ENCODE measurements at places on chromosomes 1 and 21. TPM values are rescaled to one million over a fixed set of nuclear protein-coding genes. Genes with fewer than 3 reads are reported as not detected.

Gene NUDT4B
- total RNA-seq, result 3.2 TPM

Gene OR2L3
- total RNA-seq, result not detected

Gene AMIGO1
- 3.5 TPM for total RNA-seq

Gene CHD1L
- total RNA-seq, result 30.8 TPM

Gene TENT5C
- 42.5 TPM for total RNA-seq

Gene ARHGAP30
- total RNA-seq, result 7.9 TPM

DNA sequence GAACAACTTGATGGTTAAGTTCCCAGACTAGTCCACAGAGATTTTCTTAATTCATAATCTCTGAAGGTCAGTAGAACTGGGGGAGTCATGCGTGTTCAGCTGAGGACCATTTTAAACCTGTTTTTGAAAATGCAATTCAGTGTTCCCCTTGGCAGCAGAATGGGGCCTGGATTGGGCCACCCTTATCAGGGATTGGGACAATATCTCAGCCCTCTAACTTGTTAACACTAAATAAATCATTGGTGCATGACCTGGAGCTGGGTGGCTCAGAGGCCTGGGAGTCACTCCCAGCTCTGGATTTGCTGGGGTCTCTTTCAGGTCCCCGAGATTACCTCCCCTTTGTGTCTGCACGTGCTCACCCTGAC lies 55.3 kb downstream of the MRPS6 start:
- no peak for DNase-seq

- no peak for DNase-seq
These were observed 28.4 kb downstream of the PRRC2C start for GRCh38 chr1:171513743-171514142.

DNA sequence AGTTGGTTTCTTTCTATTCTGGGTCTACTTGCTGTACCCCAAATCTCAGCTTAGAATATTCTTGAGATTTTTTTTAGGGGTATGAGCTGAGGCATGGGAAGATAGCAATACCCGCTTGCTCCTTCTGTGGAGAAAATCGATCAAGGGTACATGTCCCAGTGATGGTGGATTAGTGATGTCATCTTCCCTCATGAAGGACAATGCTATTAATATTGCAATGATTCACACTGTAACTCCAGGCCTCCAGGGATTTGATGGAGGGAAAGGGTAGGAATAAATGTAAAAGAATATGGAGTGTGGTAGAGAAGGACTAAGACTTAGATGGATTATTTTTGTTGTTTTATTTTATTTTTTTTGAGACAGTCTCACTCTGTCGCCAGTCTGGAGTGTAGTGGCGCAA lies 47.4 kb downstream of the XCL1 start:
- no peak for DNase-seq

- DNase-seq, result no peak
These were observed 230.9 kb downstream of the DUSP10 start for GRCh38 chr1:221510793-221511503.

DNA sequence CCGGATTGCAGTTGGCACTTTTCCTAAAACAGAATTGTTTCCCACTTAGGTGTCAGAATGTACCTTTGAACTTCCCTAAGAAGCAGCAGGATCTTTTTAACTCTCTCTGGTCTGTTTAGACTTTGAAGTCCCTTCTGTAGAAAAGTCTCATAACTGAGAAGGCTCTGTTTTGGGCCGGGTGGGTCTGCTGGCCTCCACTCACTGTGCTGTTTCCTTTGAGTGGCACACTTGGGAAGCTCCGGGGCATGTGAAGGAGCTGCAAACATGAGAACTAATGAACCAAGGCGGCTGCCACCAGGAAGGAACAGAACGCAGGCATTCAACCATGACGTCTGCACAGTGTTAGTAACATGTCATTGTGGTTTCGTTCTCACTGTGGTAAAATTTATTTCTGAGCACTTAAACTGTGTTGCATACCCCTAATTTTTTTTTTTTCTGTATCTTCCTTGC lies 19.5 kb upstream of the NCMAP start:
- no peak for DNase-seq

DNA sequence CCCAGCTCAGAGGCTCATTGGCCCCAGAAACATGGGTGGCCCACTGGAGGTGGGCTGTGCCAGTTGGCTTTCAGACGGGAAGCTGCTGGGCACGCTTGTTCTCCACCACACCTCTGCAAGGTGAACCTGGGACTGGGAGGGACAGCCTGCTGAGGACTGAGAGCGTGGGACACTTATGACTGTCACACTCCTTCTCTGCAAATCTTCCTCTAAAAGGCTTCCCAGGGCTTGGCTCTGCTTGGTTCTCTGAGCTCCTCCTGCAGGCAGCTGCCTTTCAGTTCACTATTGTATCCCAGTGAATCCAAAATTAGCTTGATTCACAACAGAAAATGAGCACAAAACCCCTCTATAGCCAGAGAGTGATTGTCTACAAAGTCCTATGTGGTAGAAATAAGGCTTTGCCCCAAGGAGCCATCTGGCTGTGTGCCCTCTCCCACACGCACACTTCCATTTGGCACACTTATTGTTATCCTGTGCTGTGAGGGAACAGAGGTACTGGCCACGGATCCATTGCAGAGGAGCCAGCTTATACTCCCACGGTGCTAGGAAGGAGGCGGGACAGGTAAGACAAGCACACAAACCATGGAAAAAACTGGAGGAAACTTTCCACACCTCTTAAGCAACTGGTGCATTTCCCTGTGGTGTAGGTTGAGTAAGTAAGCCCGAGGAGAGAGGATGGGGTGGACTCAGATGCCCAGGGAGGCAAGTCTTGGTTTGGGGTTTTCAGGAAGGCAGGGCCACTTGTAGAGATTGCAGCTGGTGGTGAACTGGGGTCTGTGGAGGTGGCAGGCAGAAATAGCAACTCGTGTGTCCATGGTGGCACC lies 18.9 kb upstream of the BTG2 start:
- no peak for DNase-seq

DNA sequence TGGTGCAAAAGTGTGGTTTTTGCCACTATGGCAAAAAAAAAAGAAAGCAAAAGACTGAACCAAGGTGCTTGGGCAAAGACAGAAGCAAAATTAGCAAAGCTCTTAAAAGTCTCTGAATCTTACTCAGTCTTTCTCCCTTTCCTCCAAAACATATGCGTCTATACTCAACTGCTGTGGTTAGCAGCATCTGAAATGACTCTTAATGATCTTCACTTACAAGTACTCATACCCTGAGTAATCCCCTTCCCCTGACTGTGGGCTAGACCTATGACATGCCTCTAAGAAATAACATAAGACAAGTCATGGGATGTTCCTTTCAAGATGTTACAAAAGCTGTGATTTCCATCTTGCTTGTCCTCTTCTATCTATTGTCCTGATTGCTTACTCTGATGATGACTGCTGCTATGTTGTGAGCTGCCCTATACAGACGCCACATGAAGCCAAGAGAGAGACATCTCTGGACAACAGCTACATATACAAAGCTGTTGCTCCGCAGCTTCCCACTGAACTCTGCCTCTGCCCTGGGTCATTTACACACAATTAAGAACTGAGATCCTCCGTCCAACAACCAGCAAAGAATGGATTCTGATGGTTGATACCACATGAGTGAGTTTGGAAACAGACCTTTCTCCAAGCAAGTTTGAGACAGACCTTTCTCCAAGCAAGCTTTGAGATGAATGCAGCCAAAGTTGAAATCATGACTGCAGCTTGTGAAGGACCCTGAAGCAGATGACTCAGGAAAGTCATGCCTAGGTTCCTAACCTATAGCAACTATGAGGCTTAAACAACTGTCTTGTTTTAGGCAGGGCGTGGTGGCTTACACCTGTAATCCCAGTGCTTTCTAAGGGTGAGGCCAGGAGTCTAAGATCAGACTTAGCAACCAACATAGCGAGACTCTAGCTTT lies 55.2 kb downstream of the PUM1 start:
- no peak for DNase-seq

GRCh38 chr21:34517491-34518245 lies 5.7 kb upstream of the KCNE1 start:
- DNase-seq, result no peak

DNA sequence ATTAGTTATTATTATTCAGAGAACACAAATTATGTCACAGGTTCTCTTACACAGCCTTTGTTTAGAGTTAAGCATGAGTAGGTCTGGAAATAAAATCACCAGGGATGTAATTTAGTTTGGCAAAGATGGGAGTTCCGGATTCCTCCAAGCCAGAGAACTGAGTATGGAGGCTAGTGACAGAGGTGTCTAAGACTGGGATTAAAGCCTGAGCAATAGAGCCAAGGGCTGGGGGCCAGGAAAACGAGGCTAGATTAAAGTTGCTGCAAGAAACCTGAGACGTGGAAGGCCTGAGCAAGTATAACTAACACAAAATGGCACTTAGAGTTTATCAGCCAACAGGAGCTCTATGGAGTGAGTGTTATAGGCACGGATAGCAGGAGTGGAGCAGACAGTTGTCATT lies 381.6 kb downstream of the SRGAP2C start:
- no peak for DNase-seq

DNA sequence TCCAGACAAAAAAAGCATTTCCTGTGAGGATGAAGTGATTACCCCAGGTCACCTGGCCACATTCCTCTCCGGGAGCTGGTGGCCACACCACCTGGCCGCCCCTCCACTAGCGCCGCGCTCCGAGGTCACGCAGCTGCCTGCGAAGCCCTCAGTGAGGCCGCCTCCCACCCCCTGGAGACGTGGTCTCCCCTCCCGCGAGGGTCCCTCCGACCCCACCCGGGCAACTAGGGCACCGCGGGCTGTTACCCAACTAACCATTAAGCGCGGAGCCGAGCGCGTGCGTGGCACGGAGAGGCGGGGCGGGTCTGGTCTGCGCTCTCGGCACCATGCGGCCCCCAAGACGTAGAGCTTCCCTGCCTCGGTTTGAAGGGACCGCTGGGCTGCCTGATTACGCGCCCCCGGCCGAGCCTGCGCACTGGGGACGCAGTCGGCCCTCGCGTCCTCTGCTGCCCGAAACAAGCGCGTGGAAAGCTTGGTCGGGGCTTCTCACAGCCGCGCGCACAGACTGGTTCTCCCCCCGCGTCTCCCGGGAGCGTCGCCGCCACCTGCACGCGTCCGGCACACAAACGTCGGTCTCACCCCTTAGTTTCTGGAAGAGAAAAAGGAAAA lies 106.5 kb downstream of the SLC16A1 start:
- no peak for DNase-seq

- DNase-seq, result no peak
These were observed 13.4 kb downstream of the ADORA1 start for GRCh38 chr1:203140743-203141520.
